ENCODE measurements at places on chromosomes 2 and 18.

DNA sequence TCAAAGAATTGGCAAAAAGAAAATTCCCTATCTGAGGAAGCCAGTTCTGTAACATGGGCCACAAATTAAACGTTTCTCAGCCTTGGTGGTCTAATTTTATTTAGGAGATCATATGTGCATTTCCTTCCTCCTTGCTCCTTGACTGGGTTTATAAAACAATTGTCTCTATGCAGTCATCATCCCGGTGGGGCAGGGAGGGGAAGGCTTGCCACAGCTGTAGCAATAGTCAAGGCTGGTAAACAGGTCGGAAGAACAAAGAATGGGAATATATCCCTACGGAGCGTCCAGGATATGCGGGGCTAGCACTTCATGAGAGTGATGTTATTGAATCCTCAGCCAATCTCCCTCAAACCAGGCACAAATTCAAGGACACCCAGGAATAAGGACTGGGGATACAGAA is 143.8 kb downstream of the RNF152 start:
- no peak for DNase-seq

- no peak for DNase-seq
Measured at GRCh38 chr2:173860082-173860481, 105.1 kb downstream of the SP3 start.

GRCh38 chr2:70145851-70146739 is 44.7 kb downstream of the C2orf42 start:
- DNase-seq: no peak

GRCh38 chr2:102321941-102322719 is 10.8 kb downstream of the IL1RL1 start:
- no peak for DNase-seq

DNA sequence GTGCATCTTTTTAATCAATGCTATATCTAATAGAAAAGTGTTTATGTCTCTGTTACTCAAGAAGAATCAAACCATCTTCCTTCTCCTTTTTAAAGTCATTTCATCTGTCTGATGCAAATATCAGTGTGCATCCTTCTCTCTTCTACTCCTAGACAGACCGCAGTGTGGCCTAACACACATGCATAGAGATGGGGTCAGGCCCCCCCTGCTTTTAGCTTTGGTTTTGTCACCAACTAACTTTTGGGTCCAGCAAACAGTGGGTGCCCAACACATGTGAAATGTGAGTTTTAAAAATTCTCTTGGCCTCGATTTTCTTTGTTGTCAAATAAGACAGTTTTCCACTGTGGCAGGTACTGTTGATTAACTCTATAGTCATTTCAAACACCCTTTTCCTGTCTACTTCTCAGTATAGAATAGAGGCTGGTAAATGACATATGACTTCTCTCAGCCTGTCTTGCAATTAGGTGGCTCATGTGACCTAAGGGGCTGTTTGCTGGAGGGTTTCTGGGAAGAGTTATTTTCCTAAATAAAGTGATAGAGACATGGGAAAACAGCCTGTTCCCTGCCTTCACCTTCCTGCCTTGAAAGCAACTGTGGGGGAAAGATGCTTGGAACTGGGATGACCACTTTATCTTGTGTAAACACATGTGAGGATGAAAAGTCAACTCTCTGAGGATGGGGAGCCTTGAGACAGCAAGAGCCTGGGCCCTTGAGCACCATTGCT is 65.7 kb upstream of the DARS1 start:
- DNase-seq: no peak

DNA sequence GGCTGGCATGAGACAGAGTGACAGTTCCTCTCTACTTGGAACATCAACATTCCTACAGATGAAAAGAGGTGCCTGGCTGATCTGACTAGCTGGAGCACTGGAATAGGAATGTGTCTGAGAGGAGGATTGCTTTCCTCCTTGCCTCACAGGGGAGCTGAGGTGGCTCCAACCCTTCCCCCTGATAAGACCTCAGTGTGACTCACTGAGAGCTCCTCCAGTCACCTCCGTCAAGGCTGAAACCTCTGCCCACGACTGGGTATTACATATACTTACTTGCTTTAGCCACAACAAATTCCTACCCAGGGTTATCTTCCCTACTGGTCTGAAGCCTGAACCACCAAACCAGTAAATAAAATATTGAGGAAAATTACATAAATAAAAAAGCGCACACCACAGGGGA is 342.7 kb upstream of the REG3G start:
- DNase-seq: no peak
